NCI-H1092 treated with DMSO at 0.1 percent for 48 hours (cell line): ENCODE measurements at places on chromosomes 12 and 14.

DNA sequence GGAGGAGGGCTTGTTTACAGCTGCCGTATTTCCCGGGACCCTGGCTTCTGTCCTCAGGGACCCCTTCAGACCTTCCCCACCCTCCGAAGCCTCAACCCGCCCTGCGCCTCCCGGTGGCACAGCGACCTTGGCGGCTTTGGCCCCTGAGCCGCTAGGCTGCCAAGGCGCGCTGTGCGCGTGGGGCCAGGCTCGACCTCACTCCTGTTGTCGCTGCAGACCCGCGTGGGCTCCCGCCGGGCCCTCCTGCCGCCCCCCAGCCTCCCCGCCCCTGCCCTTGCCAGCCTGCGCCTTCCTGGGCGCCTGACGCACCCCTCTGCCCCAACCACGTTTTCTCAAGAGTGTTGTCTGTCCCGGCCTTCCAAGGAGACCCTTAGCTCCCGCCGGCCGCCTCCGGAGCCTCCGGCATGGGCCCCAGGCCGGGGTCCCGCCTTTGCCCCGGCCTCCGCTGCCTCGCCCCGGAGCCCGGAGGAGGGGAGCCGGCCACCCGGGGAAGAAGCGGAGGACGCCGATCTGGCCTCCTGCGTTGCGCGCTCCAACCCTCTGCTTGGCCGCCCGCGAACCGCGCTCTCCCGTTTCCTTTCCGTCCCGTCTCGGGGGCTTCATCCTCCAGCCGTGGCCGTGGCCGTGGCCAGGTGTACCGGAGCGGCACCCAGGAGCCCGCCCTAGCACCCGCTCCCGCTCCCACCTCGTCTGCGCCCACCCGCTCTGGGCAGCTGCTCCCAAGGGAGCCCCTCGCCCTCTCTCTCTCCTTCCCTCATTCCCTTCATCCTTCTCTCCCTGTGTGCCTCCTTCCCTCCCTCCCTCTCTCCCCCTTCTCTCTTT lies 19.9 kb downstream of the PPP2R5C start:
- DNase-seq: peak; percentile 21

DNA sequence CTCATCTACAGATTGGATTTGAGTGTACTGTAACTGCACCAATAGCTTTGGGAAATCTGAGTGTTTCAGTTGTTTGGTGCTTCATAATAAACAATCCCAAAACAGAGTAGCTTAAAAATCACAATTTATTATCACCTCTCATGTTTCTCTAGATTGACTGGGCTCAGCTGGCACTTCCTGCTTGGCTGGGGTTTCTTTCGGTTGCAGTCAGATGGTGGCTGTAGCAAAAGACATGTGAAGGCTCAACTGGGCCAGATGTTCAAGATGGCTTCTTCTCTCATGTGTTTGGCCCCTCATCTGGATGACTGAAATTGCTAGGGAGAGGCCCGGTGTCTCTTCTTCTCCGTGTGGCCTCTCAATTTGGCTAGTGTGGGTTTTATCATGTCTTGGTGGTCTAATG lies 12.1 kb upstream of the BMP4 start:
- no peak for DNase-seq

DNA sequence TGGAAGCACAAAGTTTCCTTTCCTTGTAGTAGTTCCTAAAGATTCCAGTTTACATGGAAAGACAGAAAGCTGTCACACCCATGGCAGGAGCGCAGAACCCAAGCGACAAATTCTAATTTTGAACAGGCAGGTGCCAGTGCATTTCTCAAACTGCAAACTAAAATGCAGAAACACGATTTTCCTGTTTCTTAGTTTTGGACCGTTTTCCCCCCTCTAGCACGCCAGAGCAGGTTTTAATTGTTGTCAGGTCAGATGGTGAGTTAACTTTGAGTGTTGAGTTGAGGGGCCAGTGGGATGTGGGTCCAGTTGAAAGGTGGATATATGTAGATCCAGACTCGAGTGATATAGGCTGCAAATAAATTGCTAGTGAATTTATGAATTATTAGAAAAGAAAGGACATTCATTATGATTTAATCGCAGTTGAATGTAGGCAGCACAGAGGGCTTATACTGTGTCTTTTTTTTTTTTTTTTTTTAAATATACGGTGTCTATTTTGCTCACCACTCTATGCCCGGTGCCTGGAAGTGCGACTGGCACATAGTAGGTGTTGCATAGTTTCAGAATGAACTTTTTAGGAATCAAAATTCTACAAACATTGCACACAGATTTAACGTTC lies 909 bp upstream of the ETFBKMT start:
- no peak for DNase-seq

DNA sequence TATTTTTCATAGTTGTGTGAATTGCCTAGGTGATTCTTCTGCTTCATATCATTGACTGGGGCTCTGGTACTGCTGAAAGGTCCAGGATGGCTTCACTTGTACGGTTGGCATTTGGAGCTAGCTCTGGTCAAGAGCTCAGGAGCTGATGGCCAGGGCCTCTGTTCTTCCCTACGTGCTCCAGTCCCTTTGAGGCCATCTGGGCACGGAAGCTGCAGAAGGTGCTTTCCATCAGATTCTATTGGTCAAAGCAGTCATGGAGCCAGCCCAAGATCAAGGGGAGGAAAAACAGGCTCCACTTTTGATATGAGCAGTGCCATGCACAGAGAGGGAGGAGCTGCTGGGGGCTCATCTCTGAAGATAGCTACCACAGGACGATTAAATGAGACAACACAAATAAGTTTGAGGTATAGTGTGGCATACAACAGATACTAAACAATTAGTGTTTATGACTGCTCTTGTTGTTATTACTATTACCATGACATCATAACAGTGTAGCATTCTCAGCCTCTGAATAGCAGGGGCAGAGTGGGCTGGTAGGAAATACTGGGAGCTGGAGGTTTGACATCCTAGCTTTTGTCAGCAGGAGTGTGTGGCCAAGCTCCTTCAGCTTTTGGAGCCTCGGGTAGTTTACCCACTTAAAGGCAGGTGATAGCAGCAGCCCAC lies 10.4 kb downstream of the KRT83 start:
- no peak for DNase-seq

- DNase-seq: no peak
Observed at GRCh38 chr14:67582061-67582460, 18.0 kb downstream of the PIGH start.

DNA sequence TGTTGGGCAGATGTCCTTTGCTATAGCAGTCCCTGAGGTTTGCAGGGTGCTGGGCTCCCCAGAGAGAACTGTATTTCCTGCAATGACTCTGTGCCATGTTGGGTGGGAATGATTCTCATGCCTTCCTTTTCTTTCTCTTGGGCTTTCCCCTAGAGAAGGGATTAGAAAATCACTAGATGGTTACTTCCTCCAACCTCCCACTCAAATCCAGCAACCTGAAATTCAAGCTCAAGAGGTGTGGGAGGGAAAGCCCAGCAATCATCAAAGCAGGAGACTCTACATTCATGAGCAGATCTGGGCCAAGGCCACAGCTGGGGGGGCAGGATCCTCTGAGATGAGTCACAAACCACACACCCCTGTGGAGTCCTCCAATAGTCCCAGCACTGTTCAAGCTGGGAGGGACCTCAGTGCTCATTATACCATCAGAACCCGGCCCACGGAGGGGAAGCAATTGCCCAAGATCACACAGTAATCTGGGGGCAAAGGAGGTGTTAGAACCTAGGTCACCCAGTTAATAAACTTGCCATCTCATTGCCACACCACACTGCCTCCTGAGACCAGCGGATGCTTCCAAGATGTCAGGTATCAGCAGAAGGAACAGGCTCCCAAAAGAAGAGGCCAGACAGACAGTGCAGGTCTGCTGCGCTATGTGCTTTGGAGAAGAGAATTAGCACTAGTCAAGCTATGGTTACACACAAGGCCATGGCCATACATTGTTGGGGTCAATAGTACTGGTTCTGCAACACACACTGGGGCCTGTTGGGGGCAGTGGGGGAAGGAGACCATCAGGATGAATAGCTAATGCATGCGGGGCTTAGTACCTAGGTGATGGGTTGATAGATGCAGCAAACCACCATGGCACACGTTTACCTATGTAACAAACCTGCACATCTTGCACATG lies 65.7 kb downstream of the TTC9 start:
- DNase-seq: no peak

DNA sequence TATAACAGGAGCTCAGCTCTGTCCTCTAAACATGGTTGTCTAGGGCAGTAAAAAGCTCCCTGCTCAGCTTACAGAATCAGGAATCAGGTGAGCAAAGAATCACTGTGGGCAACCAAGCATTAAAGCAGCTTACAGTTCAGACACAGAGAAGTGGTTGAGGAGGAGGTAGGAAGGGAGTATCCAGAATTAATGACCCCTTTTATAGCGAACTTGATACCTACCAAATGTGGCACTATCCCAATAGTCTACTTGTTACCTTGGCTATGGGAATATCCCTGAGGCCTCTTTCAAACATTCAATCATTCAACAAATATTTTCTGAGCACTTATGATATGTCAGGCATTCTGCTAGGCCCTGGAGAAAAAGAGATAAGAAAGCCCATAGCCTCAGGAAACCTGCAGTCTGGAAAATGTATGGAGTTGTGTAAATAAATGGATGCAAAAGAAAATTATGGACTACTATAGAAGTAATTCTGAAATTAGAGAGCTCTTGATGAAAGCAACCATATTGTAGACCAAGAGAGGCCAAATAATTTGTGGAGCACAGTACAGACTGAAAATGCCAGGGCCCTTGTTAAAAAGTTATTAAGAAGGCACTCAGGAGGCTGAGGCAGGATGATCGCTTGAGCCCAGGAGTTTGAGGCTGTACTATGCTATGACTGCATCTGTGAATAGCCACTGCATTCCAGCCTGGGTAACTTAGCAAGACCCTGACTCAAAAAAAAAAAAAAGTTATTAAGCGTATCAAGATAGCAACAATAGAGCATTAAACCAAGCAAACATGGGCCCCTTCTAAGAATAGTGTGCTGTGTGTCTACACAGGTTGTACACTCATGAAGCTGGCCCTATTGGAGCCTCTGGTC lies 134.0 kb upstream of the CPSF6 start:
- peak; percentile 89 for DNase-seq

DNA sequence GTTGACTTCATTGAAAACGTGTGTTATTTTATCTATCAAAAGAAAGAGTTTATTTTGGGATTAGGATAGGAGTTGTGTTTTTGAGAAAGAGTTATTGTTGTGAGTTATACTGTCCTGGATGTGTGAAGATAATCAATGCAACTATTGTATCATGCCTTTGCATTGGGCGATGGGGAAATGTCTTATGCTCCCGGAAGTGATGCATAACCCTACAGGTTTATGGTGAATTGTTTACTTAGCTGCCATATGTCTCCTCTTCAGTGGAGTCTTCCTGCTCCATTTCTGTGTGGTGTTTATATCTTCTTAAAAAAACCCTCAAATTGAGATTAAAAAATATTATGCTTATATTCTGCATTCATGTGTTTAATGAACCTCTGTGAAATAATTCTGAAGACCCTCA lies 6.5 kb downstream of the PDE3A start:
- DNase-seq: no peak

GRCh38 chr12:67352682-67353081 lies 83.5 kb downstream of the CAND1 start:
- no peak for DNase-seq

- no peak for DNase-seq
Observed at GRCh38 chr14:37447883-37448391, 147.1 kb downstream of the FOXA1 start.

DNA sequence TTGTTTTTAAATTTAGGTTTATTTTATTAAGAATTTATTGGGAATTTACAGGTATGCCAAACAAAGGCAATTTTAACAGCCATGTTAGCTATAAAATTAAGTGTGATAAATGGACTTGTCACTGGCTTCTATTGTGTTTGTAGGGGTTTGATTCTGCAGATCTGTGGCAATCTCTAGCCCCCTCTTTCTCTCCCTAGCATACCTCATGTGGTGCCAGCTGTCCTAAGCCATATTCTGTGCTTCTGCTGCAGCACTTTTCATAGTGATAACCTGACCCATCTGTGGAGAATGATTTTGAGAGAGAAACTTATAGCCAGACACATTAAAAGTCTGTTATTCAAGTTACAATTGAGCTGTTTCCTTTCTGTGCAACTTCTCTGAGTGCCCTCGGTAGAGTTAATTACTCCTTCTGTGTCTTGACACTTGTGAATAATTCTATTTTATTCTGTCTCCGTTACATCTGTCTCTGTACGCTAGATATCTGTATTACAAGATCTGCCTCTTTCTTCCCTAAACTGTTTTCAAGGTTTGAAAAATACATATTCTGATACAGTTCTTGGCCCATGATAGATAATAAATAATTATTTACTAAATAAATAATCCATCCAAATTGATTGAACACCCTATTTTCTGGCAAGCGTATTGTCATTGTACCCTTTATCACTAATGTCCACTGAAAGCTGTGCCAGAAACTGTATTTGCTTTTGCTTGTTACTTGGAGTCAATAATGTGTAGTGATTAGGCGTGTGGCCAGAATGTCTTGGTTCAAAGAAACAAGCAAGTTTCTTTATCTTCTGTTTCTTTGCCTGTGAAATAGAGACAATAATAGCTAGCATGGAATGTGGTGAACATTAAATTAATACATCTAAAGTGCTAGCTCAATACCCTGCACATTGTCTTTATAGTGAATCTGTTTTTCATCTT lies 40.0 kb downstream of the FRS2 start:
- DNase-seq: peak; percentile 64

- DNase-seq: no peak
Observed at GRCh38 chr12:72207079-72207478, 65.1 kb upstream of the TRHDE start.

DNA sequence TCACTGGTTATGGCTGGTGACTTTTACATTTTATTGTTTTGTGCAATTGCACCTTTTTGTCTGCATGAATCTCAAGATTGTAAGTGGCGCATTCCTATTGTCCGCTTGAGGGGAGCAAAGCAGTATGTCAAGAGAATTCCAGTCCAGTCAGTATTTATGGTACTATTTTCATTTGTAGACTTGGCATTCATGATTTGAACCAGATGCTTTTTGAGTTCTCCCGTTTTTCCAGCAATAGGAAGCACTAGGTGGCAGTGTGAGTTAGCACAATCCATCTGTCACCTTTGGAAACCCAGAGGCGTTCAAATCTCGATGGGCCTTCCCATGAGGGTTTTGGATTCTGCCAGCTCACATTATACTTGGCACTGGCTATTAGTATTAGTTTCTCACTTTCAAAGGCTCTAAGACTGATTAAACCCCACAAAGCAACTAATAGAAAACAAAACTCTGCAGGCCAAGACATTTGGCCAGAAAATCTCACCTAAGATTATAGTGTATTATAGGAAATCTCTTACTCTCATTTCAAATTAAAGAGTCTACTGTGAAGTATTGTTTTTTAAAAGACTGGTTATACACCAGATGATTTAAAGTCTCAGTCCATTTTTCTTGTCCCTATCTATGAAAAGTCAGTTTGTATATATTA lies 2.2 kb downstream of the DACT1 start:
- DNase-seq: peak; percentile 82

DNA sequence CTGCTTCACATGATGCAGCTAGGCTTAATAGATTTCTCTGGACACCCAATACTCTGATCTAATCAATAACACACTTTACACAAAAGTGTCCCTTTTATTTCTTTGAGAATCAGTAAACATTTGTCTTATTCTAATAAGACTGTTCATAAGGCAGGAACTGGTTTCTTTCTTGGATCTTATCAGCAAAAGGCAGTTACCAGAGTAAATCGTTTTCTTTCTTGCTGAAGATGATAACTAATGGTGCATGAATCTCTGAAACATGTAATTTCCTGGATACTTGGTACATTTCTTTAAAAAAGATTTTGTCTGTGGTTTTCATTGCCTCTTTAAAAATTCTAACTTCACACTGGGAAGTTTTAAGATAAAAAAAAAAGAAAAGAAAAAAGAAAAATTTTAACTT lies 39.6 kb downstream of the WIF1 start:
- DNase-seq: no peak
